ENCODE measurements at places on chromosomes 7 and 10. TPM values are rescaled to one million over a fixed set of nuclear protein-coding genes. Genes with fewer than 3 reads are reported as not detected.

The OPN1SW gene
- not detected for total RNA-seq

The PRTFDC1 gene
- 0.99 TPM for total RNA-seq

The TSPAN15 gene
- 0.72 TPM for total RNA-seq

The CDH23 gene
- 1.6 TPM for total RNA-seq

The GCK gene
- 2.1 TPM for total RNA-seq

The FANK1 gene
- total RNA-seq = 0.52 TPM

The TRIM50 gene
- not detected for total RNA-seq

The PLXNA4 gene
- total RNA-seq = 0.05 TPM

The JAKMIP3 gene
- 0.40 TPM for total RNA-seq

GRCh38 chr7:12809476-12809875 is 122.0 kb downstream of the ARL4A start:
- DNase-seq = no peak

GRCh38 chr7:67344481-67345193 is 348.0 kb downstream of the TYW1 start:
- DNase-seq = no peak

DNA sequence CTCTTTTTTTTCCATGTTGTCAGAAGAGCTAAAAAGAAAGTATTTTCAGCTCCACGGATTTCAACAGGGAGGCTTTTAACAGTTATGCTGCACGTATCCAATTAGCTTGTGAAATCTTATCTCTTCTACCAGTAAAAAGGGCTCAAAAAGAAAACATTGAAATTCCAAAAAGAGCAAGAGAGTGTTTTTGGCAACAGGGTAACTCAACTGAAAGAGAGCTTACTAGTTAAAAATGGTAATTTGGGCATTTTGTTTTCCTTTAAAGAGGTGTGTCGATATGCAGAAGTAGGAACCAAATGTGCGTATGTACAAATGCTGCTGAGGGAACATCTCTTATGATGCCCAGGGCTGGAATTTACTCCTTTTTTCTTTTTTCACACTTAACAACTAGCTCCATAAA is 292.8 kb downstream of the PRKG1 start:
- DNase-seq = no peak

DNA sequence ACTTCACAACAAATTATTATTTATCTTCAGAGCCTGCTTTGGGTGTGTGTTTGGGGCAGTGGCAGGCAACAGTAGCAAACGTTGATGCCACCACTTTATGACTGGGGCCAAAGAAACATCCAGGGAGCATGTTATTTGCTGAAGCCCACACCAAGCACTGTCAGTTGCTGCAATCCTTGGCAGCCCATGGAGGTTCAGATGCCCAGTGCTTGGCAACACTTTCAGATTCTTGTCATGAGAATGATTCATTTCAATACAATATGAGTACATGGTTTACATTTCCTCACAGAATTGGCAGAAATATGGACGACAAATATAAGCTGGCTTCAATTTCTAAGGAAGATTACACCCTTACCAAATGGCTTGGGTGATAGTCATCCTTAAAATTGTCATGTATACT is 46.5 kb upstream of the GLI3 start:
- no peak for DNase-seq

DNA sequence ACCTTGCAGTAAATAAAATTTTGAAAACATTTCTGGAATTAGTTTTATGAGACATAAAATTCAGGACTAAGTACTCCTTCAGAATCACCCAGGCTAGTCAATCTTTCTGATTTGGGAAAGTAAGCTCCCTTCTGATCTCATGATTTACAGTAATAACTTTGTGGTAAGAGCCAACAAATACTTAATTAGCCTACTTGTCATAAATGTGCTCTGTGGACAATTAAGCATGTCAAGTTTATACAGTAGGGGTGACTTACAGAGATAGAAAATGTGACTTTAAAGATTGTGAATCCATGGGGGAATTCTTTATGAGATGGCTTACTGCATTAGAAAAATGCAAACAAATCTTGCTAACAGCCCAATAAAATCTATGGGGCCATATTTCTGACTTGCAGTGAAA is 616.9 kb upstream of the GHITM start:
- no peak for DNase-seq

GRCh38 chr10:96917628-96918027 is 85.5 kb downstream of the LCOR start:
- DNase-seq = no peak

DNA sequence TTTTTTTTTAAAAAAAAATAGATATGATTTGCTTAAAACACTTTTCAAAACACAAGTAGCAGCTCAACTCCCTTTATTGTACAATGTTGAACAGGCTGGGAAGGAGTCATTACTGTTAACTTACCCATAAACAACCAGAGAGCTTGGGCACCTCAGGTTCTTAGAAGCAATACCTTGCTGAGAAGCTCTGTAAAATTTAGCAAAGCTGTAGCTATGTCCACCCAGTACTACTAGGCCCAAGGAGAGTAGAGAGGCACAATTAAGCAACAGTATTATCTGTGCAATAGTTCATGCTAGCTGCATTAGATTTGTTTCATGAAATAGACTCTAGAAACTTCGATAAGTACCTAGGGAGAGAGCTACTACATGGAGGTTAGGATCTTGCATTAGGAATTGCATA is 32.0 kb downstream of the SEMA3A start:
- DNase-seq = no peak

DNA sequence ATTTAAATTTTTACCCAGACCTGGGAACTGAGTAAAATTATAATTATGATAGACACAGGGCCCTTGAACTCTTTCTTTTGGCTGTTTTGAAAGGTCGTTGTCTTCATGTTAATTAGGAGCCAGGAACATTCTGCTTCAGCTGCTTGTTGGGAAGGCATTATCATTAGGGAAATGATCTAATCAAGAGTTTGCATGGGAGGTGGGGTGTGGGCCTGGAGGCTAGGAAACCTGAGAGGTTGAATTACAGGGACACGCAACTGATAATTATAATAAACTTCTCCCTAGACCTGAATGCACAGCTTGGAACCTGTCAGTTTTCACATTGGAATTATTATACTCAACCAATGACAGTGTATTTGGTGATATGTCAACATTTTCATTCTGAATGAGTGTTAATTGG is 237.7 kb downstream of the CACNB2 start:
- no peak for DNase-seq

DNA sequence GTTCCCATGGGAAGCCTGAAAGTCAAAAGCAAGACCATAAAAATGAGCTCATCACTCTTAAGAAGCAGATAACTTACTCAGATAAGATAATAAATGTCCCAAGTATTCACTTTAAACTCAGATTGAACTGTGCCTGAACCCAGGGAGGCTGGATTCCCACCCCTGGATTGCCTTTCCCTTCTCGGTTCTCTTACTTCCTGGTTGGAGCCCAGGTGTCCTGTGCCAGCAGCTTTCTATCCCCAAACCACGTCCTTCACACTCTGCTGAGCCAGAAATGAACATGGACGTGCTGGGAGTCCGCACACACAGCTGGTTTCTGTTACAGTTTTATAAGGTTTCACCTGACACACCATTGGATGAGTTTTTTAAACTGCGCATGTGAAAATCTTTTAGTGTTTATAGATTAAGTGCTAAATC is 636.2 kb upstream of the IGFBP3 start:
- DNase-seq = no peak

DNA sequence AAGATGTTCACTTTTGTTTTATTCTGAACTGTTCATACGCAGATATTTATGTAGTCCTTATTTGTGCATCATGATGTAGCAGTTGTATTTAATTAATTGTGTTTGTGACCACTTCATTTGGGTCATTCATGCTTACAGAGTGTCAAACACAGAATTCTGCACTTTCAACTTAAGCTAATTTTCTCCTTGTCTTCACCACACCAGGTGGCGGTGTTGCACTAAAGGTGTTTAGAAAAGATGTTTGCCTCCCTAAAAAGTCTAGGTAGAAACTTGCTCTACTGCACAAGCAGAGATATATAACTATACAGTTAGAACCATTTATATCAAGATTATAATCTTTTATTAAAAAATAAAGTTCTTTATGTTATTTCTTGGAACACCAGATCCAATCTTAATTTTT is 1.3 kb upstream of the TAS2R38 start:
- peak; percentile 46 for DNase-seq

- no peak for DNase-seq
Observed at GRCh38 chr10:18195060-18195799, 55.0 kb downstream of the CACNB2 start.

DNA sequence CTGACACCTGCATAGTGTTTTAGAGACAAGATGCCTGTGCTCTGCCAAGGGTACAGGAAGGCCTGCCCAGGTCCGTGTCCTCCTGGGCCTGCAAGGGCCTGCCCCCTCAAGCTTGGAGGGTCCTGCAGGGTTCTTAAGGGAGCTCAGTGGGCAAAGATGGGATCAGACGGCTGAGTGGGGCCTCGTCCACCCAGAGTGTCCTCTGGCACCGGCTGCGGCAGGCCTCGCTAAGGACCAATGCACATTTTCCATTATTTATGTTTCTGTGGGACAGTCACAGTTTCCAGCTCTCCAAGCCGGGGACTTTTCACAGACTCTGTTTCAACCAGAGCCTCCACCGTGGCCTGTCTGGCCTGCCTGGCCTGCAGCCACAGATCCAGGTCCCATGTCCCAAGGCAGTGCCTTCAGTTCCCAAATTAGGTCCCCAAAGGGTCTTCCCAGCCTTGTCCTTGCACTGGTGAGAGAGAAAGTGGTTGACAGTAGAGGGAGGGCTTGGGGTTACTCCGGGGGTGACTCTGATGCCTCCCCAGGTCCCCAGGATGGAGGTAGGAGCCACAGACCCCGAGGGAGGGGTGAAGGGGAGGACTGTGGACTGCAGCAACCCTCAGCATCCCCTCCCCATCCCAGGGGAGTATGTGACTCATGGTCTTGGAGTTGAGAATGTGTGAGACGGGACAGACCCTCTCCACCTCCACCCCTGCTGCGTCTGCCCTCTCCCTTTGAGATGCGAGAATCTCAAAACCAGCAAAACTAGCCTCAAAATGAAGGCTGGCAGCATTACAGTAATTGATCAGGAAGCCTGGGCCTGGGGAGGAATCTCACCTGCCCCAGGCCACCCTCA is 14.8 kb downstream of the MYL10 start:
- no peak for DNase-seq

DNA sequence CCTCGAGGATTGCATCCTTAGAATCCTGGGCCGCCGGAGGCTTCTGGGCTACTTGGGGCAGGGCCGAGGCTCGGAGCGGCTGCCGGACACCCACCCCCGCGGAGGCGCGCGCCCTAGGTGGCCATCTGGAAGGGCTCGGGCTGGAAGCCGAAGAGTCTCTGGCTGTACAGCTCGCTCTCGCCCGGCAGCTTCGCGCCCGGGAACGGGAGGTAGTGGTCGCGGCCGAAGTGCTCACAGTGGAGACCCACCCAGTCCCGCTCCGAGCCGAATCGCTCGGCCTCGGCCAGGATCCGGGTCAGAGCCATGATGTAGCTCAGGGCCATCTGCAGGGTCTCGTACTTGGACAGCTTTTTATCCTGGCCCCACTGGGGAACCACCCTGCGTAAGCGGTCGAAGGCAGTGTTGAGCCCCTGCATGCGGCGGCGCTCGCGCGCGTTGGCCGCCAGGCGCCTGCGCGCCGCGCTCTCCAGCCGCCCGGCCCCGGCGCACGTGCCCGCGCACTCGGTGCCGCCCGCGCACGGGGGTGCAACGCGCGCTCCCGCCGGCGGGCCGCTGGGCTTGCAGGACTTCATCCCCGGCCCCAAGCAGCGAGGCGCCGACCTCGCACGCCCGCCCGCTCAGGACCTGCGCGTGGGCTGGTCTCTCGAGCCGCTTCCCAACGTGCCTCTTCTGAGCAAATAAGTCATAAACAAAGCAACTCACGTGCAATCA is 652 bp downstream of the ATOH7 start:
- peak; percentile 38 for DNase-seq

- no peak for DNase-seq
Observed at GRCh38 chr7:1055956-1056784, 11.8 kb downstream of the GPR146 start.

DNA sequence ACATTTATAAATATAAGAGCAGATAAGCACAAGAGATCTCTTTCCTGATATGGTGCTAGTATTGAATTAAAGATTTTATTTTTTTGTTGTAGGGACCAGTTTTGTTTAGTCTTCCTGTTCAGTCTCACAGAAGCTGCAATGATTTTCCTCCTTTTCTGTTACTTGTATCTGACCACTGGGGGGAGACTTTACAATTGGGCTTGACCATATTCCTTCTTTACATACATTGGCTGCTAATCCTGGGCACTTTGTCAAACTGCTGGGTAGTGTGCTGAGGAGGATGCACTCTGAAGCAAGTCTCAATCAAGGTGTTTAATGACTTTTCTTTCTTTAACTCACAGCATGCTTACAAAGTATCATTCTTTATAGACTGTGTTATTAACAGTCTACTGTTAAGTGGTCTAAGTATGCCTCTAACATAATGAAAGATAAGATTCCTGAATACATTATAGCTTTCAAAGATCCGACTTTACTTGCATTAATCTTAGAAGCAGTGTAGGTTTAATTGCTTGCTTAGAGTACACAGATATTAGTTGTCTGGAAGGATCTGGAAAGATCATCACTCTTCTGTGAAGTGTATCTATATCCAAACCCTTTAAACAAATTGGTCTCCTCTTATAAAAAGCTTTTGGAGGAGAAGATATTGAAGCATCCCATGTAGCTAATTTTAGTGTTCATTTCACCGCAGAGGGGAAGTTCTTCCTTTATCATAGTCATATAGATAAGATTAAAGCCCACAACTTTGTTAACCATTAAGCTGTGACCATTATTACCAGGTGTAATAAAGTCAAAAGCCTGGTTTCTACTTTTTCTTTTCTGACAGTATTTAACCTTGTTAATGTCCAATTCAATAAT is 3.1 kb downstream of the PALS2 start:
- DNase-seq = peak; percentile 15

- no peak for DNase-seq
Observed at GRCh38 chr7:127616724-127617123, 1.2 kb downstream of the PAX4 start.

DNA sequence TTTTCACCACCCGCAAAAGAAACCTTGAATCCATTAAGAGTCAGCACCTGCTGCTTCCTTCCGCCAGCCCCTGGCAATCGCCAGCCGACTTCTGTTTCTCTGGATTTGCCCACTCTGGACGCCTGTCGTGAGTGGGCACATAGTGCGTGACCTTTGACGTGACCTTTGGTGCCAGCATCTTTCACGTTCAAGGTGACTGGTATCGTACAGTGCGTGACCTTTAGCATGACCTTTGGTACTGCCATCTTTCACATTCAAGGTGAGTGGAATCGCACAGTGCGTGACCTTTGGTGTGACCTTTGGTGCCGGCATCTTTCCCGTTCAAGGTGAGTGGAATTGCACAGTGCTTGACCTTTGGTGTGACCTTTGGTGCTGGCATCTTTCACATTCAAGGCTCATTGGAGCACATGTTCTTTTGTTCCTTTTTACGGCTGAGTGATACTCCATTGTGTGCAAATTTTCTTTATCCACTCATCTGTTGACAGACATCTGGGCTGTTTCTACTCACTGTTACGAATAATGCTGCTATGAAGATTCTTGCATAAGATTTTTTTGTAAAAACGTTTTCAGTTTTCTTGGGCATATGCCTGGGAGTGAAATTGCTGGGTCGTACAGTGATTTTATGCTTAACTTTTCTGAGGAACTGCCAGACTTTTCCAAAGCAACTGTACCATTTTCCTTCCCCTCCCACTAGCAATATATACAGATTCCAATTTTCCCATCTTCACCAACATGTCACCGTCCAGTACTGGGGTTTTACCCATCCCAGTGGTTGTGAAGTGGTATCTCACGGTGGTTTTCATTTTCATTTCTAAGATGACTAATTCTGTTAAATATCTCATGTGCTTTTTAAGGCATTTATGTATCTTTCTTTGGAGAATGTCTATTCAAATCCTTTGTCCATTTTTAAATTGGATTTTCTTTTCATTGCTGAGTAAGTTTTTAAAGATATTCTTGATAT is 145.3 kb downstream of the DIP2C start:
- DNase-seq = no peak

All from activated naive CD4-positive, alpha-beta T cell treated with anti-CD3 and anti-CD28 coated beads for 36 hours (primary cell).